ENCODE measurements at places on chromosomes 1 and 21.

DNA sequence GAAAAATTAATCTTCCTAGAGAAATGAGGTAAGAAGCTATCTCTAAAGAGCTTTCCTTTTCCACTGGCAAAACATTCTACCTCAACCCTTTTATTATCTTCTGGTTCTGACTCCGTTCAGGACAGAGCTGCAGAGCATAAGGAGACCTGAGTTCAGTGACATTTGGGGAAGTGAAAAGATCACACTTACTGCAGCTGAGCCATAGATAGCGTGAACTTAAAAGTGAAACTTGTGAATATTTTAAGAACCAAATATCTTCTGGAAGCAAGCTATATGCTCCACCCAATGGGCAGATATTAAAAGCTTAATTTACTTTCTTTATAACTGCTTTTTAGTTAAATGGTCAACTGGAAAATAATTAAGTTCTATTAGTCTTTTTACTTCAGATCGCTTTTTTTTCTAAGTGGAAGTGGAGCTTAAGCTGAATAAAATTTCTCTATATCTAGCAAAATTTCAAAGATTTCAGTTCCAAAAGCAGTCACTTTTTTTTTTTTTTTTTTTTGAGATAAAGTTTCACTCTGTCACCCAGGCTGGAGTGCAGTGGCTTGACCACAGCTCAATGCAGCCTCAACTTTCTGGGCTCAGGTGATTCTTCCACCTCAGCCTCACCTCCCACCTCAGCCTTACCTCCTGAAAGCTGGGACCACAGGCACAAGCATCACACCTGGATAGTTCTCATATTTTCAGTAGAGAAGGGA, 11.9 kb downstream of the PTPN22 start:
- no peak for DNase-seq

DNA sequence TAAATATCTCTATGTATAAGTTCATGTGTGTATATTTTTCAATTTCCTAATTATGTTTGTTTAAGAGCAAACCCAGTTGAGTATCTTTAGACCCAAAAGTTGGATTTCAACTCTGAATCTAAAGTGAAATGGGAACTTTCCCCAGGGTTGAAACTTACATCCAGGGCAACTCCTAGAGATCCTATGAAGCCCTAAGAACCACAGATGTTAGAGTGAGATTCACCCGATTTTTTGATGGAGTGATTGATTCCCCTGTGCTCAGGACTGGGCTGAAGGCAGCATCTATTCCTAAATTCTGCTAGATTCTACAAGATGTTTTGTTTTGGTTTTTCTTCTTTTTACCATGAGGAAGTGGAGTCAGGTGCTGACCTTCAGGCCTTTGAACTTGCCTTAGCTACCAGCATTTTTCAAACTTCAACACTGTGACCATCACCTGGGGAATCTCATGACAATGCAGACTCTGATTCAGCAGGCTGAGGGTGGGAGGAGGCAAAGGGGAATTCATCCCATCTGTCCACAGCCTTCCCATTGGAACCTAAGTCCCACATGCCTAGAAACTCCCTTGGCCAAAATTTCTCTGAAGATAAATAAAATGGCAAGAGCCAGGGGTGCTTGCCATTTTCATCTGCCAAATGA, 145.5 kb downstream of the ETS2 start:
- no peak for DNase-seq

- DNase-seq: no peak
Measured at GRCh38 chr1:231369282-231369681, 31.2 kb downstream of the SPRTN start.

DNA sequence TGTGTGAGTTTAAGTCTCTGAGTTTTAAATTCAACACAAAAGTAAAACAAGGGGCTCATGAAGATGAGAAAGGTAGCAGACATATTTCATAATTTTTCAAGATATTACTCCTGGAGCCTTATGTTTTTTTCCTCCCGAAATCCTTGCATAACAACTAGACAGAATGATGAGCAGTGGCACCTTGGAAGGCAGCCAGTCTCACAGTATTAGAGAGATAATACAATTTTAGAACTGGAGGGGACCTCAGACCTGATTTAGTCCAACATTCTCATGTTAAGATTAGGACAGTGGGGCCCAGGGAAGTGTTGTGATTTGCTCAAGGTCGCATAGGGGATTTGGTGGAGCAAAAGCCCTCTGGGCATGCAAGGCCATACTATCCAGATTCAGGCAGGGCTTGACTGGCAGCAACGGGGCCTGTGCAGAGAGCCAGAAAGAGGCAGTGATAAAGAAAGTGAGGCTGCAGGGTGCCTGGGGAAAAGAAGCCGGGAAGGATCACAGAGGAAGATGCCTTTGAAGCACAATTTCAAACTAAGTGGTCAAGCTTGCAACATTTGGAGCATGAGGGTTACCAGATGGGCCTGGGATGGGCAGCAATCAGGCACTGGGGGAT, 31.4 kb upstream of the BCL9 start:
- DNase-seq: no peak

DNA sequence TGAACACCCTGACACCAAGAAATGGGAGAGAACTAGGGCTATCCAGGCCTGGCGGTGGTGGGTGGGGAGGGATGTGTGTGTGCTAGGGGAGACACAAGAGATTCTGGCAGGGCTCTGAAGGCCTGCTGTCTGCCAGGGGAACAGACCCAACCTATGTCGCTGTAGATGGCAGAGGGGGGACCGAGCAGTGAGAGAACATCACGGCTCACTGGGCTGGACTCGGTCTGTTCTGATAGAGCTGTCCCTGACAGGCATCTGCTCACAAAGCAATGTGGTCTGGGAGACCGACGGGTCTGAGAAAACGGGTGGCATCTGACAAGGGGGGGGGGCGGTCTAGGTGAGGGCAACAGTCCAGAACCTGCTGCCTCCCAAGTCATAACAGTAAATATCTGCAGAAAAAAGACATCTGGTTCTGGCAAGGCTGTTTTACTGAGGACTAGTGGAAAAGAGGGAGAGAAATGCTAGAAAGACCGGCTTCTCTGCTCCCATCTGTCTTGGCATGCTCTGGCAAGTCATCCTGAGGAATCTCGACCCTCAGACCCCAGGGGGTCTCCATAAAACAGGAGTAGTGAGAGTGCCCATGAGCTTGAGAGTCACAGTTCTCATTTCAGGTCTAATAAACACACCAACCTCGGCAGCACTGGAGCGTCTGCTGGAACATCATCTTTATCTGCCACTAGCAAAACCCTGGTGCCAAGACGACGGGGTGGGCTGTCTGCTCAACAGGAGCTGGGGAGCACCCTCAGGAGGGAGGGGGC, 36.5 kb downstream of the SLC66A1 start:
- no peak for DNase-seq

- DNase-seq: no peak
Measured at GRCh38 chr1:216024546-216024945, 398.7 kb downstream of the USH2A start.

DNA sequence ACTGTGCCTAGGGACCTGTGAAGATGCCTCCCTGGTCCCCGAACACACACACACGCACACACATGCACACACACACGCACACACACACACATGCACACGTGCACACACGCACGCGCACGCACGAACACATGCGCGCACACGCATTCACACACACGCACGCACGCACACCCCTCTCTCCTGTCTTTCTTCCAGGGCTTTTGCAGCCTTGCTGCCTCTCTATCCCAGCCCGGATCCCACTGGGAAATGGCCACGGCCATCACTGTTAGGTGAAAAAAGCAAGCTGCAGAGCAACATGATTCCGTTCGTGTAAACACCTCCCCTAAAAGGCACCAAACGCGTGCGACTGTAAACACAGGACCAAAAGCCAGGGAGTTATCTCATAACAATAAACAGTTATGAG, 39.7 kb downstream of the NKAIN1 start:
- DNase-seq: no peak

DNA sequence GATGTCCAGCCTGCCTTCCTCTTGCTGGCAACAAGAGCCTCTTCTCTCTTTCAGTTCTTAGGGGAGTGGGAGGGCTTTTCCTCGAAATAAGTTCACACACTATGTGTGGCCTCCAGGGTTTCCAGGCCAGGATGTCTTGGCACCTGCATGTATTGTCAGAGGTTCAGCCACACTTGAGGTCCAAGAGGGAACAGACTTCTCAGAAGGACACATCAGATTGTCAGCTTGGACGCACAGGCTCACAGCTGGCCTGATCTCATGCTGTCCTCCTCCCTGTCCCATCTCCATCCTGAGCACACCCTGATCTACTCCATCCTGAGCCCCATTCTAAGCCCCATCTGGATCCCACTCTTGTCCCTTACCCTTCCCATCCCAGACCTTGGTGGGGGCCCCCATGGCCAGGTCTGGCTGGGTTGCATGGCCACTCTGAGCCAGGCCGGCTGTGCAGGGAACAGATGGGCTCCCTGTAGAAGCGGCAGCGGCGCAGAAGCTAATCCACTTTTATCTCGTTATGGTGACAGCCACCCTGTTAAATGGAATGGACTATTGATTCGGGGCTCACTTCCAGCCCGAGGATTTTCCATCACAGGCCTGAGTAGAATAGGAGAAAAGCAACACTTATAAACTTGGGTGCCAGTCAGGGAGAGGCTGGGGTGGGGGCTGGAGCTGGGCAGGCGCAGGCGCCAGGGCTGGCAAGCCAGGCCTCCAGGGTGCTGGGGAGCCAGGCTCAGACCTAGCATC, 85.1 kb upstream of the CSF3R start:
- DNase-seq: no peak
